ENCODE measurements at places on chromosomes 2 and 18.

DNA sequence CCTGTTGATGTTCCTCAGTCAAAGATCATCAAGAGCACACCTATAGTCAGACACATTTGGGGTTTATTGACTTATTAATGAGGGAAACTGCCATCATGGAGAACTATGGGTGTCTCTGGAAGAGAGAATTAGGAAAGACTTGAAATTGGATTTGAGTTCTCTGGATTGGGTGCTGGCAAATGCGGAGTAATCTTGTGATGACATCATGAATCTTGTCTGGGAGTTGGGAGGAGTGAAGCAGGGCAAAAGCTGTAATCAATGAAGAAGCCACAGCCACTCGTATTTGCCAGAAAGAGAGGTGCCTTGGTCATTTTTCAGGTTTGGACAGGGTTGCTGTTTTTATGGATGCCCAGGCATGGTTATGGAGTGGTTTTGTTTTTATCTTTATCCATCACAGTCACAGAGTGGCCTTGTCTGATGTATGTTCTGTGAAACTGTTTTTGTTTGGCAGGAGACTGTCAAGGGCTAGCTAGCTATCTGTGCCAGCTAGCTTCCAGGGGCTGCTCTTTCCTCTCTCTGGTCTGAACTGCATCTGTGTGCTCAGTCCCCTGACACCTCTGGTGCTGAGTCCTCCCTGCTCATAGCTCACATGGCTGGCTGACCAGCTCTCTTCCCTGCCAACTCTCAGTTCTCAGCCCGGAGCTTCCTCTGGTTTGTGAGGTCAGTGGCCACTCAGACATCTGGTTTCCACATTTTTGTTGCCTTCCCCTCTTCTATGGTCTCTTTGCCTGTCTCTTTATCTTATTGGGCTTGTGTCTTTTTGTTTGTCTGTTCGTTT, 193.4 kb upstream of the RMP24 start:
- no peak for DNase-seq

DNA sequence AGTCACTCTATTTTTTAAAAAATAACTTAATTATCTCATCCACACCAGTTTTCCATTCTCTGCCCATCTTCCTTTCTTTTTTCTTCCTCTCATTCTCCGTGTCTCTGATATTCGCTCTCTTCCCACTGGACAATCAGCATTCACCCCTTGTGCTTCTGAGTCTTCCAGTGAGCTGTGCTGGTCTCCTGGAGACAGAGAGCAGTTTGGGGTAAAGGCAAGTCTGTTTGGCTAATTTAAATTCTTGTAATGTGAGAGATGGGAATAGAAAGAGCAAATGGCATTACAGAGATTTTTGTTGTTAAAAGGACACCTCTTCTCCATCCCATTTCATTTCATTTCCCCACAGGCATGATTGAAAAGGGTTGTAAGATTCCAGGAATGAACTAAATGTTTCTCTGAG, 107.5 kb downstream of the DTNA start:
- no peak for DNase-seq

GRCh38 chr2:232432598-232433184, 23.3 kb upstream of the ALPI start:
- no peak for DNase-seq

DNA sequence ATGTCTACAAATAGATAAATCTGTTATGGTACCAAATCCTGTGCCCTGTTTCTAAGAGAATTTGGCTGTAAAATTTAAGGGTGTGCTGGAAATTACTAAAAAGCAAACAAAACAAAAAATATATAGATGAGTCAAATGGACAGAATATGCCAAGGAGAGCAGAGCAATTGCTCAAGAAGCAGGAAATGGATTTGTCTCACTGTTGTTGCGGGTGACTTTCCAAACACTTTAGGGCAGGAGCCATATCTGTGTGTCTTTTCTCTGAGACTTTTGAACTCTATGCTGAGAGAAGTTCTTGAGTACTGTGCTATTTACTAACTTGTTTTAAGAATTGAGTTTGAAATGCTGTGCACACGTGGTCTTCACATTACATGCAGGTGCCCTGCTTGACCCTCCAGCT, 221.7 kb downstream of the PHLPP1 start:
- DNase-seq, result no peak

DNA sequence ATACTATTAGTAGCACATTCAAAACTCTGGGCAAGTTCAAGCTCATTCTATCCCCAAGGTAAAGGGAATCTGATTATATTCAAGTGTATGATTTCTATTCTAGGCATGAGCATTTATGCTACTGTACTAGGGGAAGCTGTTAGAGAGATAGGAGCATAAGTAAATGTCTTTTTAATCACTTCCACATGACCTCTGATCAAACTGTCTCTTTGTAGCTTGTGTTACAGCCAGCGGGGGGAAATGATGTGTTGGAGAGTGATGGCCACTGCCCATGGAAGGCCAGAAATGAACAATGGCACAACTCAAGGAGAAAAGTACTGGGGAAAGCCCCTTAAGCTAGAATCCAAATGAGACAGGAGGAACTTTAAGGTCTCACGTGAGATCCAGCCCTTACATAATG, 894.9 kb upstream of the CDH2 start:
- DNase-seq, result no peak

GRCh38 chr18:11714244-11714918, 25.3 kb downstream of the GNAL start:
- no peak for DNase-seq

- no peak for DNase-seq
Observed at GRCh38 chr2:24745825-24746224, 47.4 kb downstream of the PTRHD1 start.

DNA sequence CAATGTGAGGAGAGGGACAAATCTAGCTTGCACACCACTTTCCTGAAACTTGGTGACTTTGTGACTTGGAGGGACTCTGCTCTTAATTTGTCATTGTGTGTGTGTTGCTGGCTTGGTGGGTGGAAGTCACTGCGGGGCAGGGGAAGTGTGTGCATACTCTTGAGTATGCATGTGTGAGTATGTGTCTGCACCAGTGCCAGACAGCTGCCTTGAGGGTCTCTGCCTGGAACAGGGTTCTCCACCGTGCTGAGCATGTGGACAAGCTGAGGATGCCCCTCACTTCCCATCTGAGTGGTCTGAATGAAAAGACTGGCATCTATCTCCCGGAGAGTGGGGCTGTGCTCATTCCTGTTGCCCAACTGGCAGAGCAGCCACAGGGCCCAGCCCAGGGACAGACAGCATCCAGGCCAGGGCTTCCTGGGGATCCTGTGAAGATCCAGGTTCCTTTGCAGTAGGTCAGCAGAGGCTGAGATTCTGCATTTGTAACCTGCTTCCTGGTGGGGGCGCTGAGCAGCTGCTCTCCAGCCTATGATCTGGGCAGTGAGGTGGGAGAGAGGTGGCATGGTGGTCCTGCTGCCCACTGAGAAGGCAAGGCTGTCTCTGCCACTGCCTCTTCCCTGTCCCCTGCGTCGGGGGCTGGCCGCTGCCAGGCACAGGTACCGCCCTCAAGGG, 138.9 kb upstream of the HAAO start:
- no peak for DNase-seq

- no peak for DNase-seq
Observed at GRCh38 chr2:46632349-46632748, 153.0 kb downstream of the TMEM247 start.

DNA sequence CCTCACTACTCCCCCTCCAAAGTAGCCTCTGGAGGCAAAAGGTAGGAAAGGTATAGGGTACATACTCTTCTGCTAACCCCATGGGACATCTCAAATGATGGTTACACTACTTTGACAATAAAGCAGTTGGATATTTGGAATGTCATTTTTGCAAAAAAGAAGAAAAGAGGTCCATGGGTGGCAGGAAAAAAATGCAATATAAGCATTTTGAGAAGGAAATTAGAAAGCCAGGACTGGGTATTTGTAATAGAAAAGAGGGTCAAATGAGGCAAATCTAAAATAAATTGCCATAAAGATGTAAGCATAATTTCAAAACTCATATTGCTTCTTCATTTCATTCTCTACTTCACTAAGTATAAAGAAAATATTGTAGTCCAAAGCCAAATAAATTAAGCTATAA, 280.2 kb downstream of the NOL4 start:
- DNase-seq, result no peak

GRCh38 chr2:233241803-233242202, 9.7 kb upstream of the ATG16L1 start:
- no peak for DNase-seq

GRCh38 chr2:1707771-1708418, 36.4 kb downstream of the PXDN start:
- no peak for DNase-seq

- DNase-seq, result no peak
Observed at GRCh38 chr18:78728784-78729467, 250.7 kb upstream of the SALL3 start.

DNA sequence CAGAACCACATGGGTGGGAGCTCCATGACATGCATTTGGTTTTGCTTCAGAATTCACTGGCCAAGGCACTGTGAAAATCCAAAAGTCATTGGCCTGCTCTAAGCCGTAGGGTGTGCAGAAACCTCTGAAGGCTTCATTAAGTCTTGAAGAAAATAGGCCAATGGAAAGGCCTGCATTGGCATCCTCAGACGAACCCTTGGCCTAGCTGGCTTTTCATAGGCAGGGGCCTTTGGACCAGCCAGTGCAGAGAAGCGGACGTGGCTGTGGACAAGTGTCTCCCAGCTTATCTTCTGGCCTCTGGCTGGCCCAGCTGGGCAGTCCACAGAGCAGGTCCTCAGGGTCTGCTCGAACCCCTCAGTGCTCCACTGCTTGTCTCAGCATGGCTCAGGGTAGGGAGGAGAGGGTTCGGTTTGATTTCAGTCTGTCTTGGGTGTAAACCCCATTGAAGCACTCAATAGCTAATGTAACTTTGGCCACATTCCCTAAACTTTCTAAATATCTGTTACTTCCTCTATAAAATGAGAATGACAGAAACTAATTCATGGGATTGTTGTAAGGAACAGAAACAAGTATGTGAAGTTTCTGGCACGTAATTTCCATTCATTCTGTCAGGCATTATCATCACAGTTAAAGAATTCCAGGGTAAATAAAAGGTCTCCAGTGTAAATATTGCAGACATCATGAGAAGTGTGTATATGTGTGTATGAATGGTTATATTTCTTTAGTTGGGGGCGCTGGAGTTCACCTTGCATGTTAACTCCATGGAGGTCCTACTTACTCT, 125.5 kb downstream of the TFCP2L1 start:
- no peak for DNase-seq

DNA sequence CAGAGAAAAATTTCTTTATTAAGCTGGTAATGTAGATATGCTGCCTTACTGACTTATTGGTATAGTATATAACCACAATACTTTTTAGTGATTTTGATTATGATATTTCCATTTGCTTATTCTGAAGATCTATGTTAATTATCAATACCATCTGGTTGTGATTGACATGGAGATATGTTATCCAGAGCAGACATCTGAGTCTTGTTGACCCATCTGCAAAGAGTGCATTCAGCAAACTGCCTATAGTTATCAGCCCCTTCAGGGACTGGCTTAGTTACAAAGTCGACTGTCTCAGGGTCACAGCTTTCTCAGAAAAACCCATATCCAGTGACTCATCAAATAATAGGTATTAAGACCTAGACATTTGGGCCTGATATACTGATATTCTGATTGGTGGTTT, 475.7 kb downstream of the DSC3 start:
- DNase-seq, result no peak

- no peak for DNase-seq
Observed at GRCh38 chr2:66594001-66594400, 159.1 kb downstream of the MEIS1 start.
